ENCODE measurements at places on chromosomes 3 and 15. TPM values are rescaled to one million over a fixed set of nuclear protein-coding genes. Genes with fewer than 3 reads are reported as not detected.

GRCh38 chr3:70753572-70753971 is 441.1 kb upstream of the MDFIC2 start:
- H3K27ac ChIP-seq = no peak overlapping the region
- no peak for DNase-seq
- H3K4me3 ChIP-seq = no peak overlapping the region
- H3K36me3 ChIP-seq = no peaks in the 10 kb centered on the region
- H3K4me1 ChIP-seq = no peaks in the 10 kb centered on the region

- H3K36me3 ChIP-seq = no peaks in the 10 kb centered on the region
- H3K27ac ChIP-seq = no peak overlapping the region
- no peak overlapping the region for H3K4me3 ChIP-seq
- H3K4me1 ChIP-seq = no peaks in the 10 kb centered on the region
Measured at GRCh38 chr3:101319531-101319930, 844 bp downstream of the IMPG2 start.

- H3K4me1 ChIP-seq = peaks cover 32% of the 10 kb centered on the region
- H3K27me3 ChIP-seq = peaks cover 4% of the 10 kb centered on the region
- H3K27ac ChIP-seq = no peak overlapping the region
- no peak overlapping the region for H3K4me3 ChIP-seq
- DNase-seq = no peak
- H3K36me3 ChIP-seq = no peaks in the 10 kb centered on the region
Measured at GRCh38 chr15:70101459-70102113, 3.9 kb upstream of the TLE3 start.

DNA sequence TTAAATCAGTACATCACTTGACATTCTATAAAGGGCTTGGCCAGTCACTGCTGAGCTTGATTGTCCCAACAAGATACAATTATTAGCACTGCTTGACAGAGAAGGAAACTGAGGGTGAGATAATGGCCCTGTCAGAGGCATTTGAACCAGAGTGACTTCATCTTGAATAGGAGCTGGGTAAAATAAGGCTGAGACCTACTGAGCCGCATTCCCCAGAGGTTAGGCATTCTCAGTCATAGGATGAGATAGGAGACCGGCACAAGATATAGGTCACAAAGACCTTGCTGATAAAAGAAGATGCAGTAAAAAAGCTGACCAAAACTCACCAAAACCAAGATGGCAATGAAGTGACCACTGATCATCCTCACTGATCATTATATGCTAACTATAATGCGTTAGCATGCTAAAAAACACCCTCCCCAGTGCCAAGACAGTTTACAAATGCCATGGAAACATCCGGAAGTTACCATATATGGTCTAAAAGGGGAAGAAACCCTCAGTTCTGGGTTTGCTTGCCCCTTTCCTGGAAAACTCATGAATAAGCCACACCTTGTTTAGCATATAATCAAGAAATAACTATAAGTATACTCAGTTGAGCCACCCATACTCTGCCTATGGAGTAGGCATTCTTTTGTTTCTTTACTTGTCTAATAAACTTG is 239.1 kb upstream of the SETMAR start:
- H3K27me3 ChIP-seq = no peaks in the 10 kb centered on the region
- no peak overlapping the region for H3K27ac ChIP-seq
- no peak overlapping the region for H3K4me3 ChIP-seq
- H3K36me3 ChIP-seq = no peaks in the 10 kb centered on the region

MCTP2 gene
- total RNA-seq = 6.4 TPM

EIF1B gene
- 76.4 TPM for total RNA-seq

GRK7 gene
- total RNA-seq = not detected

Data from CD4-positive, CD25-positive, alpha-beta regulatory T cell (primary cell).